ENCODE measurements at places on chromosomes 1 and 21.

DNA sequence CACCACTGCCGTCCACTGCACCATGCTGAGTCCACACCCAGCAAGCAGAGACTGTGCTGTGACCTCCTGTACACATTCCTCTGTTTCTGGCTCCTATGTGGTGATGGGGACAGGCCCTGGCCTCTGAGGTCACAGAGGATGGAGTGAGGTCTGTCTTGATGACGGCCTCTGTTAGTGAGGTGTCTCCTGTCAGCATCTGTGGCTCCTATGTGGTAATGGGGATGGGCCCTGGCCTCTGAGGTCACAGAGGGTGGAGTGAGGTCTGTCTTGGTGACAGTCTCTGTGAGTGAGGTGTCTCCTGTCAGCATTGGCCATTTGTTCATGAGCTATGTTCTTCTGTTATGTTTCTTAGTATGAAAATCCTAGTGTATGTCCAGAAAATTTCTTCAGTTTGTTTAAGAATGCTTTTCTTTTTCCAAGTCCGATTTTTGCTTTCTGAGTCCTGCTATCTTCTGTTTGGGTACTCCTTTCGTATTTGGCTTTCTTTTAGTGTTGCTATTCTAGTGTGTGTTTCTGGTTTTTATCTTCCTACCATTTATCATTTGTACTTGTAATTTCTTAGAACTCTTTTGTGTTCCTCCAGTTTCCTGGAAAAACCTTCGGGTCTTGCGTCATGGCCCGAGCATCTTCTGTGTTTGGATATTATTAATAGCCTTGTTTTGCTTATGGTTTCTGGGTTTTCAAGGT is 13.4 kb downstream of the SNAP47 start:
- DNase-seq = no peak

- DNase-seq = no peak
Measured at GRCh38 chr1:235063068-235063765, 65.4 kb downstream of the TOMM20 start.

- no peak for DNase-seq
Measured at GRCh38 chr21:42347601-42348327, 3.0 kb downstream of the TFF2 start.

DNA sequence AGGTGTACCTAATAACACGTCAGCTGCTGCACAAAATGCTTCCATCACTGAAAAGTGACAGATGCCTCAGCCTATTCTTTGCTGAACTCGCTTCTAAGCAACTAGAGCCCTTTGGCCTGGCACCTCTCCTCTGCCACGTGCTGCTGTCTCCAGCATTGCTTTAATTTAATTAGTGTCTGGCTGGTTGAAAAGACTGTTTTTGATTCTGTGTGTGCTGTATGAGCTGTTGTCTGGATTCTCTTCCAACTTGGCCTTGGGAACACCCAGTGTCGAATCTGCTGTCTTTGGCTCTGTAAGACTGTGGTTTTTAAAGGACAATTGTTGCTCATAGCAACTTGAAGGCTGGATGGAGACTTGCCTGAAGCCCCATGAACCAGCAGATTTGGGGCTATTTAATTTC is 109.5 kb downstream of the PSMG1 start:
- DNase-seq = no peak

DNA sequence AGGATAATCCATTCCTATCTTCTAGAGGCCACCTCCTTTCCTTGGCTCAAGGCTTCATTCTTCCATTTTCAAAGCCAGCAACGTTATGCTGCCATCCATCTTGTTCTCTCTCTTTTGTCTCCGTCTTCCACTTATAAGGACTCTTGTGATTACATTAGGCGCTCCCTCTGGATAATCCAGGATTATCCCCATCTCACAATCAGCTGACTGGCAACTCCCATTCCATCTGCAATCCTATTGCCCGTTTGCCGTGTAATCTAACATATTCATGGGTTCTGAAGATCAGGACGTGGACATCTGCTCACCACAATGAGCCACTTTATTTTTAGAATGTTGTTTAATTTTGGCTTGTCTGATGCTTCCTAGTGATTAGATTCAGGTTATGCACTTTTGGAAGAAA is 89.3 kb downstream of the EBNA1BP2 start:
- DNase-seq = peak; percentile 73

DNA sequence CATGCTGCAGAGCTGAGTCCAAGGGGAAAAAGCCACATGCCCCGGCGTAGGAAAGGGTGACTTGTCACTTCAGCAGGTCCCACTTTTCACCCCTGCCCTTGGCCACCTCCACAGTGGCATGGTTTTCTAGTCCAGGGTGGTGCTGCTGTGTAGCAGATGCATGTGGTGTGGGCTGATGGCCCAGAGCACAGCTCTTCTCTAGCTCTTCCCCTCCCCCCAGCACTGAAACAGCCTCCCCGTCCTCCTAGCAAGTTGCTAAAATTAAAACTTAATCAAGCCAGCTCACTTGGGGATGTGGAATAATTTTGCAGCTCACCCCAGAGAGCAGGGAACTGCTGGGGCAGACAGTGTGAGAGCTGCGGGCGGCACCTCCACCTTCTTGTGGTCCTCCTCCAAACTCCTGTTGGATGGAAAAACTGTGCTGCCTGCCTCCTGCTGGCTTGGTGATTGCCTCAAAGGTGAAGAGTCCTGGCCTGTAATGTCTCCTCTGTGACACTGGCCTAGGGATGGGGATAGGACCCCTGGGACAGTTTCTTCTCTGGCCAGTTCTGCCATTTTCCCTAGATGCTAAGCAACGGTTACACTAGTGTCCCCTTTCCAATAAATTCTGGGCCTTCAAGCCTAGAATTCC is 91.6 kb downstream of the RNF220 start:
- no peak for DNase-seq

DNA sequence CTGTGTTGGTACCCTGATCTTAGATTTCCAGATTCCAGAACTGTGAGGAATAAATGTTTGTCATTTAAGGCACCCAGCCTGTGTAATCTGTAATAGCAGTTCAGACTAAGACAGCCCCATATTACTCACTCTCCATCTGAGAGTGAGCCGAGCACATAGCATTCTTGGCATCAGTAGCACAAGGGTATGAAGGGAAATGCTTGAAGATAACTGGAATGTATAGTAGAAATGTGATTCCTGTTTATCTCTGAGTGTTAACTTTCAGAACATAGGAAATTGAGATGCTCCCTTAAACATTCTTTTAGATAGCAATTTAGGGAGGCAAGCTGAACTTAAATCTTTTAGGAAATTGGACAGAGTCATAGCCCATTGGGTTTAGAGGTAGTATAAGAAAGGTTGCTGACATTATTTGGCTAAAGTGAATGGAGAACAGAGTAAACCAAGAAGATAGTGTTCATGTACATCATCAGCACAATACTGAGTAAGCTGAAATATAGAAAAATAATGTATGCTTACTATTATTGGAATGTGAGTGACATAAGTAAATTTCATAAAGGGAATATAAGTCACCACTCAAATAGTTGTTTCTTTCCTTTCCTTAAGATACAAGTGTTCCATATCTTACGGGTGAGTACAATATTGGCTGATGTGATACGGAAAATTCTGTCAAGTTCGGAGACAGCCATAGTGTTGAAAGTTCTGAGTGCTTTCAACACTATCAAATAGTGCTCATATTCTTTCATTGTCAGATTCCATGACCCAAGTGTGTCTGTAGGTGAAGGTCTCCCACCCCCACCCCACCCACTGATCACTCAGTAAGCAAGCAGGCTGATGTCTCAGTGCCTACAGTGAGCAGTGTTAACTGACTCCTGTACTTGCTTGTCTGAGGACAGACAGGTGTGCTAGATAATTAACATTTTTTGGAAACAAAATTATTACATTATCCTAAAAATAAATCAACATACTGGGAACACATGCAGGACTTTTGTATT is 73.7 kb downstream of the LRRC8D start:
- DNase-seq = no peak

DNA sequence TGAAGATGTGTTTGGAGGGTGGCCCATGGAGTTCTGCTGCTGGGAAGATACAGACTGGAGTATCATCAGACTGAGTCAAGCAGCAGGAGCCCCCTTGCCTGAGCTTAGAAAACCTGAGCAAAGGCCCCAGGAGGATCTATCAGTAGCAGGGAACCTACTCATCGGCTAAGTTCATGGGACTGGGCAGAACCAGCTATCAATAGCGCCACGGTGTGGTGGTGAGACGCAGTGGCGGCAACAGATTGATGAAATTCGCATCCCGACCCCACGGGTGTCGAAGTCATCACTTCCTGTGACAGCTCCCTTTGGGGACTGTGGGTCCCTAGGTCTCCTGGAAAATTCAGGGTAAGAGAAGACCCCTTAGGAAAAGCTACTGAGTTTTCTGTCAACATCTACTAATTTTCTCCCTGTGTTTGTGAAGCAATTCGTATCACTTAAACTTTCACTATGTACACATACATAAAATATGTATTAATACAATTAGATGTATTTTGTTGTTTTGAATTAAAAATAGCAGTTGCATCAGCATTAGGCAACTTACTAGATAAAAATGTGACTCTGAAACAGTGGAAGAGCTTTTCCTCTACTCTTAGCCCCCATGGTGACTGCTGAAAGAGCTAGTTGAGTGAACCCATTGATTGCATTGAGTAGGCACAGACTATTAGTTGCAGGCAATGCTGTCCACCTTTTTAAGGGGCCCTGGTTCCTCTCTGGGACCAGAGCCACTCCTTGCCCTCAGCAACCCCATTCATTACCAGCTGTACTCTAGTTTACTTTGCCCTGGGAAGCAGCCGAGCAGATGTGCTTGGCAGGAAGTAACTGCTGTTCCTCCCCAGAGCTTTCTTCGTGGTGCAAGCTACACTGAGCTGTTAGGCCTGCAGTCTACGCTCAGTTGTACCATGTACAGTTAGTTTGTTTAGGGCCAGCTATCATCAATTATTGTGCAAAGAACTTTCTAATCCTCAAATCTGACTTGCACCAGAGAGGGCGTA is 7.3 kb upstream of the CACNA1S start:
- peak; percentile 79 for DNase-seq
